ENCODE measurements at places on chromosomes 6 and 20. TPM values are rescaled to one million over a fixed set of nuclear protein-coding genes. Genes with fewer than 3 reads are reported as not detected.
A peak's percentile ranks its signal among the peaks of the same experiment; 100 is the strongest.

Gene NKX2-4
- not detected for total RNA-seq

Gene BHLHE23
- not detected for total RNA-seq

Gene GPX6
- not detected for total RNA-seq

Gene XKR7
- not detected for total RNA-seq

Gene SEMG1
- total RNA-seq: not detected

Gene DEFB132
- not detected for total RNA-seq

Gene YIPF3
- total RNA-seq: 89.7 TPM

Gene BPIFB1
- not detected for total RNA-seq

Gene KIAA1755
- 0.44 TPM for total RNA-seq

Gene TRIM31
- 0.11 TPM for total RNA-seq

Gene GSTA3
- not detected for total RNA-seq

Gene CCDC170
- not detected for total RNA-seq

Gene UBD
- total RNA-seq: not detected

DNA sequence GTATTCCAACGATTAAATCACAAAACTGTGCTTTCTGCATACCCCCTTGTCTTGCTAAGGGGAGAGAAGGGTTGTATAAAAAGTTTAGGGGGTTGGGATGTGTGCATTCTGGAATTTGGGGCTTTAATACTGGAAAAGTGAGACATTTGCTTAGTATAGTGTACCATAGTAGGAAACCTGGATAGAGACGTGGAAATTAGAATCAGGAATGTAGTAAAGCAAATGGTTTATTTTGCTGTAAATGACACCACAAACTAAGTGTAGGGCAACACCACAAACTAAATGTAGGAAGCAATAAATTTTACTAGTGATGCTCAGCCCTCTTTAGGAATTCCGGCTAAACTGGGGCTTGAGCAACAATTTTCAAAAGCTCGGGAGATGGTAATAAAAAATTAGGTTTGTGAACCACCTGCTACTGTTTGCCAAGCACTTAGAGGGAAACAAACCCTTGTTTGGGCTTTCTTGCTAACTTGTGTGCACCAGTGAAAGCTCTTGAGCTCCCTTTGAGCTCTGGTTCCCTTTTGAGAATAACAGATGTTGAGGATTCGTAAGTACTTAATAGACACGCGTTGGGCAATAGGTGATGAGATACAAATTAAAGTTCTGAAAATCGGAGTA lies 13.8 kb downstream of the BRD2 start:
- peaks cover 43% of the 10 kb centered on the region for H3K36me3 ChIP-seq
- H3K4me3 ChIP-seq: no peak overlapping the region
- no peaks in the 10 kb centered on the region for H3K27me3 ChIP-seq
- peak; percentile 19 for DNase-seq
- H3K27ac ChIP-seq: no peak overlapping the region
- H3K4me1 ChIP-seq: peaks cover 8% of the 10 kb centered on the region

DNA sequence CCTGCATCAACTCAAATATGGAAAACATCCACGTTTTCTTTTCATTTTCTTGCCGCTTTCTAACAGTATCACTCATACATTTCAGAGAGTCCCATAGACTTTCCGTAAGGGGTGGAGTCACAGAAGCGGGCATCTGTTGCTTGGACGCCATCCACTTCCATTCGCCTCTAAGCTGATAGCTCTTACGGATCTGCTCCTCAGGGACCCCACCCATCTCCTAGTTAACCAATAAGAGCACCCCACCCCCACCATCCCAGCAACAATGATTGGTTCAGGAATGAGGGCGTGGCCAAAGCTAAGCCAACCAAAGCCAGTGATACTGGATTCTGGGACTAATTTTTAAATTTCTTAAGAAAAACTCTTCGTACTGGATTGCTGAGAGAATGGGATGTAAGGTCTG lies 42.4 kb downstream of the SLC2A10 start:
- H3K4me1 ChIP-seq: peaks cover 14% of the 10 kb centered on the region
- no peak overlapping the region for H3K27ac ChIP-seq
- no peaks in the 10 kb centered on the region for H3K27me3 ChIP-seq
- no peaks in the 10 kb centered on the region for H3K36me3 ChIP-seq
- peak overlapping the region; percentile 62 for H3K4me3 ChIP-seq
- DNase-seq: peak; percentile 90

- H3K27ac ChIP-seq: peak overlapping the region; percentile 41
- H3K4me1 ChIP-seq: peaks cover 14% of the 10 kb centered on the region
- no peaks in the 10 kb centered on the region for H3K27me3 ChIP-seq
- H3K36me3 ChIP-seq: no peaks in the 10 kb centered on the region
- no peak for DNase-seq
These were observed 312.4 kb upstream of the ECI2 start for GRCh38 chr6:4447639-4448330.

- H3K27me3 ChIP-seq: no peaks in the 10 kb centered on the region
- H3K27ac ChIP-seq: no peak overlapping the region
- no peak overlapping the region for H3K4me3 ChIP-seq
These were observed 9.3 kb downstream of the GFRA4 start for GRCh38 chr20:3653921-3654320.

DNA sequence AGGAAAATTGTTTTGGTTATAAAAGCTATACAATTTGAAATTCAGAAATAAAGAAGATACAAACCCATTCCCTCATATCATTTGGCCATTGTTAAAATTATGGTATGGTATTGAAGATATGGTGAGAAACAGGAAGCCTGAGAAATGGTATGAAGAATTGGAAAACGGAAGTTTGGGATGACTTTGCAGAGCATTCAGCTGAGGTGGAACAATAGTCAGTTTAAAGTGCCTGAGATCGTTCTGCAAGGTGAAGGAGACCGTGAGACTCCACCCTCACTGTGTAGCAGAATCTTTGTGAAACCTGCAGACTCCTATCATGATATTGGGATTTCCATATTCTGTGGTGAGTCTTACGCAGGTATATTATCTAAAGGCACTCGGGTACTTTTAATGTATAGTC lies 97.3 kb downstream of the ADGRB3 start:
- no peak overlapping the region for H3K27ac ChIP-seq
- no peak overlapping the region for H3K4me3 ChIP-seq
- H3K4me1 ChIP-seq: no peaks in the 10 kb centered on the region
- no peaks in the 10 kb centered on the region for H3K36me3 ChIP-seq

DNA sequence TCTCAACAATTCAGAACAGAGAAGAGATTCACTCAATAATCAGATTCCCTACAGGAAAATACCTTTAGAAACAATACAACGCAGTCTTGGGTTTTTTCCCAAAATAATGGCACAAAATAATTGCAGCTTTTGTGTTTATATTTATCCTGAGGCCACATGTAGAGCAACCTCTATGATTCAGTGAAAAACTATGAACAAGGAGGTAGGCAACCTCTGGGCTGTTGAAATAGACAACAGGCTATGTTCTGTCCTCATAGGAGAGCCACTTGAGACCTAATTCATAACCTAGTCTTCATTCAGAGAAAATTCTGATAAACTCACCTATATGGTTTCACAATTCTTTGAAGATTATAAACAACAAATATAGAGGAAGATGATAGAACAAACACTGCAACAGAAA lies 118.3 kb downstream of the KHDC1L start:
- H3K27ac ChIP-seq: no peak overlapping the region
- no peak overlapping the region for H3K4me3 ChIP-seq
- no peaks in the 10 kb centered on the region for H3K36me3 ChIP-seq

DNA sequence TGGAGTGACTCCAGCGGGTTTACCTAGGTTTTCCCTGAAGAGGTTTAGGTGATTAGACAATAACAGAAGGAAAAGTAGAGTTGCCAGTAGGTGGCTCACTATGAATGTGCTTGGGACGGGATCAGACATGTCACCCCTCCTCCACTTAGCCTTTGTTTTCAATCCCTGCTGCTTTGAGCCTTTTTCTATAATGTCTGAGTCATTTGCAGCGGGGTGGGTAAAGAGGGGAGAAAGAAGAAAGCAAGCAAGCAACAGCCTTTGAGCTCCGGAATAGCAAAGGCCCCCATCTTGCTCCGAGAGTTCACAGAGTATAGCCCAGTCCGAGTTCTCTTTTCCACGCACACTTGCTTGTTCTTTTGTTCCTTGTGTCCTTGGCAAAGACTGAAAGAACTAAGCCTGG lies 129.1 kb downstream of the PACRG start:
- no peaks in the 10 kb centered on the region for H3K36me3 ChIP-seq
- no peak overlapping the region for H3K27ac ChIP-seq

GRCh38 chr20:25629816-25630499 lies 6.1 kb upstream of the NANP start:
- DNase-seq: no peak
- peaks cover 8% of the 10 kb centered on the region for H3K36me3 ChIP-seq
- H3K4me3 ChIP-seq: no peak overlapping the region
- peaks cover 20% of the 10 kb centered on the region for H3K4me1 ChIP-seq
- no peak overlapping the region for H3K27ac ChIP-seq

- peaks cover 9% of the 10 kb centered on the region for H3K4me1 ChIP-seq
- H3K27me3 ChIP-seq: no peaks in the 10 kb centered on the region
- H3K27ac ChIP-seq: no peak overlapping the region
- H3K4me3 ChIP-seq: peak overlapping the region; percentile 63
- peaks cover 5% of the 10 kb centered on the region for H3K36me3 ChIP-seq
These were observed 25.4 kb upstream of the ASIP start for GRCh38 chr20:34215711-34216381.

GRCh38 chr20:40511478-40511877 lies 177.6 kb downstream of the MAFB start:
- H3K4me3 ChIP-seq: no peak overlapping the region
- H3K4me1 ChIP-seq: no peaks in the 10 kb centered on the region
- H3K27me3 ChIP-seq: no peaks in the 10 kb centered on the region

- no peak overlapping the region for H3K4me3 ChIP-seq
- no peaks in the 10 kb centered on the region for H3K36me3 ChIP-seq
- peaks cover 24% of the 10 kb centered on the region for H3K27me3 ChIP-seq
- H3K4me1 ChIP-seq: peaks cover 14% of the 10 kb centered on the region
- no peak overlapping the region for H3K27ac ChIP-seq
- DNase-seq: no peak
These were observed 80.5 kb downstream of the YTHDF1 start for GRCh38 chr20:63135411-63135810.

- no peaks in the 10 kb centered on the region for H3K4me1 ChIP-seq
- DNase-seq: no peak
- H3K27ac ChIP-seq: no peak overlapping the region
- peaks cover 14% of the 10 kb centered on the region for H3K27me3 ChIP-seq
- no peaks in the 10 kb centered on the region for H3K36me3 ChIP-seq
These were observed 306.2 kb upstream of the ZFP64 start for GRCh38 chr20:52497731-52498130.

DNA sequence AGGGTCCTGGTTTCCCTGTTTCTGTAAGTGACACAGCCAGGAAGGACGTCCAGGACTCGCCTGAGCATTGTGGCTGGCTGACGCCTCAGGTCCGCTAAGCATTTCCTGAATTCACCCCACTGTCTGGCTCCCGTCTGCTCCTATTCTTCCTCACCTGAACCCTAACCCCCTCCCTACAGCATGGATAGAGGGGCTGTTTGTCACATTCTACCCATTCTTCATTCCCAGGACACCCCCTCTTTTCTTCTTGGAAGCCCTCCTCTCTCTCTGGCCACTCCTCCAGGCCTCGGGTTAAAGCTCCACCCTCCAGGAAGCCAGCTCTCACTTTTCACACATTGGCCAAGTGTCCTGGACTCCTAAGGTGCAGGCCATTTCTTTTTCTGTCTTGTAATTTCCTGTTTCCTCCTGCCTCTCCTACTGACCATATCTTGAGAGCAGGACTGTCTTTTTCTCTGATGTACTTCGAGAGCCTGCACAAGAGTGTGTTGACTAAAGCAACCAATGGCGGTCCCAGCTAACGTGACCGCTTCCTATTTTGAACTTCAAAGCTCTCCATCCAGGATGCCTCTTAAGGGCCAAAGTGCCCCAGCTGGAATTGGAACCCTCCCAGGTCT lies 24.2 kb upstream of the MYMX start:
- H3K27me3 ChIP-seq: no peaks in the 10 kb centered on the region
- no peaks in the 10 kb centered on the region for H3K4me1 ChIP-seq
- no peak for DNase-seq
- H3K36me3 ChIP-seq: no peaks in the 10 kb centered on the region
- H3K27ac ChIP-seq: no peak overlapping the region
- no peak overlapping the region for H3K4me3 ChIP-seq

DNA sequence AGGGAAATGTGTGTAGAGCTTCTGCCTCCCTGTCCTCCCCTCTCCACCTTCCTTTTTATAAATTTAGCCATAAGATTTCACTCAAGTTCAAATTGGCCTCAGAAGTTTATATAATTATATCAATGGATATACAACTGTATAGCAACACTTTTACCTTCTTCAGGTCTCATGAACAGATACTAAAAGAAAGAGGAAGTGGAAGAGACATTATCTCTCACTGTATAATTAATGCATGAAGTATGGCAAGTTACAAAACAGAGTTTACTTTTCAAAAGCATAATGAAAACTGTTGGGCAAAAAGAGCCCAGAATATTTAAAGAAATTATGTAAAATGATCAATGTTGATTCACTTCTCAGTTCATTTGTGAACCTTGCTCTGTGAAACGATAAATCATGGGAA lies 99.7 kb downstream of the PDE7B start:
- no peak for DNase-seq
- no peaks in the 10 kb centered on the region for H3K36me3 ChIP-seq
- no peak overlapping the region for H3K27ac ChIP-seq

DNA sequence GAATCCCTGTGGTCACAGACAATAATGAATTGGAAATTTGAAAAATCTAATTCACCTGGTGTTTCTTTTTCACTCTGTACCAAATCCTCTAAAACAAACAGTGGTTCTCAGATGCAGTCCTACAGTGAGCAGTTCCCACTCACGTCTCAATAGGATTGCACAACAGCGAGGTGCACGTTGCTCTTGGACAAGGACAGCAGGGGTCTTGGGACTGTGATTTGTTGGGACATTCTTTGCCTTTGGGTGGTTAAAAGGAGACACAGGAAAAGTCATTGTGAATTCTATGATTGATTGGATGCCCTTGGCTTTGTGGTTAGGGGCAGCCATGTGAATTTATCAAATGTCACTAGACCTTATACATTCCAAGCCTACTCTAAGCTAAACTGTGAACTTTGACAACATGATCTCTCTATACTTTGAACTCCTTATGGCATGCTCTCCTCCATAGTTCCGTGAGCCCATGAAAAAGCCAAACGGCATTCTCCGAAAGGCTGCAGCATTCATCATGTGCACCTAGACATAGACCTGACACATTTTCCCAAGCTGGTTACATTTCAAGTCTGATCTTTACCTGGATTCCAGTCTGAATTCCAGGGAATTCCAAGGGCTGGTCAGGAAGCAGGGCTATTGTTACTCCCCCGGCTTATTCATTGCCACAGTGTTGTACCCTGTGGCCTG lies 647 bp downstream of the UNC93A start:
- no peak overlapping the region for H3K4me3 ChIP-seq
- DNase-seq: no peak
- H3K36me3 ChIP-seq: no peaks in the 10 kb centered on the region
- 0 out of 2 replicates have a peak, but pooled peaks cover 12% of the 10 kb centered on the region for H3K27me3 ChIP-seq

- H3K36me3 ChIP-seq: no peaks in the 10 kb centered on the region
- no peaks in the 10 kb centered on the region for H3K27me3 ChIP-seq
- no peak for DNase-seq
- no peak overlapping the region for H3K4me3 ChIP-seq
- H3K4me1 ChIP-seq: no peaks in the 10 kb centered on the region
These were observed 244.5 kb upstream of the JARID2 start for GRCh38 chr6:15001326-15001910.

- DNase-seq: no peak
- peaks cover 35% of the 10 kb centered on the region for H3K4me1 ChIP-seq
- H3K27ac ChIP-seq: peak overlapping the region; percentile 74
- H3K4me3 ChIP-seq: no peak overlapping the region
These were observed 3.1 kb upstream of the MOXD1 start for GRCh38 chr6:132404330-132404729.
